ENCODE measurements at places on chromosomes 1 and 21.

GRCh38 chr1:22107126-22107525 lies 35.8 kb downstream of the WNT4 start:
- DNase-seq = no peak

DNA sequence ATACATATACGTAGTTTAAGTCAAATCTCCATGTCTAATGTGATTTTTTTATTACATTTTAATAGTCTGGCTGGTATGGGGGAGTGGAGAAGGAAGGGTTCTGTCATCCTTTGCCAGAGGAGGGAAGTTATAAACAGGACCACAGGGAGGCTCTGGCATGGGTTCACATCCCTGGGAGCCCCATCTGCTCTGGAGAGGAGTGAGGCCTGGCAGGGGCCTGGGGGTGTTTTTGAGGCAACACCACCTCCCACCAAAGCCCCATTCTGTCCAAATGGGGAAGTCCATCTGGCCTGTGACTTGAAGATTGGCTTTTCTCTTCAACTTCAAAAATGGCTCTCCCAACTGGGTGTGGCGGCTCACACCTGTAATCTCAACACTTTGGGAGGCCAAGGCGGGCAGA lies 15.8 kb downstream of the DISP3 start:
- DNase-seq = no peak

GRCh38 chr1:244436336-244437085 lies 15.2 kb downstream of the ADSS2 start:
- no peak for DNase-seq

DNA sequence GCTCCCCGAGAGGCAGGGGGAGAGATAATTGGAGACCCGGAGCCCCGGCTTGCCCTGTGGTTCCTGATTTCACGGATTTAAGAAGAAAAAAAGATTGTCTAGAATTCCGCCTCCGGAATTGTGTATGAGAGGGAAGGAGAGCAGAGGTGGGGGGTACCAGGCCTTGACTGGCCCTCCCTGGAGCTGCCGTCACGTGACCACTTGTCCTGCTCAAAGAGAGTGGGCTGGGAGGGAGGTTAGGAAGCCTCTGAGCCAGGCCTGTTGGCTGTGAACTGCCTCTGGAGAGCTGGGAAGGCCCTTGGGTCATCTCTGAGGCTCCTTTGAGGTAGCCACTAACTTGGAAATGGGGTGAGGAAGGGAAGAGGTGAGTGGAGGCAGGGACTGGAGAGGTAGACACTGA lies 106.5 kb downstream of the GRIK3 start:
- no peak for DNase-seq

DNA sequence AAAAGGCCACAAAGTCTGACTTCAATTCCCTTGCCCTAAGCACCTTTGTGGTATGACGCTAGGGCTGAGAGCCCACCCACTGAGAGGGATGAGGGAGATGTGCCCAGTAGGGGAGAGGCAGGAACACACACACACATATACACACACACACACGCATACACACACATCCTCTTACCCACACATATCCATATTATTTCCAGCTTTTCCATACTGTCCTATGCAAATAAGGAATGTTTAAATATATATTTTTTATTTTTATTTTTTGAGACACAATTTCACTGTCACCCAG lies 3.0 kb downstream of the RAB25 start:
- no peak for DNase-seq

GRCh38 chr1:205214756-205215155 lies 3.3 kb upstream of the DSTYK start:
- DNase-seq = no peak

DNA sequence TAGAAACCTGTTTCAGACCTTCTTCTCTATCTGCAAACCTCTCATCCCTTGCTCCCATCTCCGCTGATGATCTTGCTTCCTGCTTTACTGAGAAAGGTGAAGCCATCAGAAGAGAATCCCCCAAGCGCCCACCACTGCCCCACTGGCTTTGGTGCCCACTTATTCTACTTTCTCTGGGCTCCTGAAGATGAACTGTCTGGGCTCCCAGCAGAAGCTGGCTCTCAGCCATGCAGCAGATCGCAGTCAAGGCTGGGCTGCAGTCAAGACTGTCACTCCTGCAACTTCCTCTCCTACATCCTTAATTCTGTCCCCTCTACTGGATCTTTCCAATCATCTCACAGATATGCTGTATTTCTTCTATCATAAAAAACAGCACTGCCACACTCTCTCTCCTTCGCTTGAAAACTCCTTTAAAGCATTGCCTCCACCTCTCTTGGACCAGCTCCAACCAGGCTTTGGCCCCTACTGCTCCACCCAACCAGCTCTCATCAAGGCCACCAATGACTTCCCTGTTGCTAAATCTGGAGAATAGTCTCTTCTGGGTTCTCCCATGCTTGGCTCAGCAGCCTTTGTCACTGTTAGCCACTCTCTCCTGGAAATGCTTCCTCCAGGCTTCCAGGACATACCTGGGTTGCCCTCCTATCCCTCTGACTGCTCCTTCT lies 25.8 kb downstream of the TRIM62 start:
- no peak for DNase-seq

DNA sequence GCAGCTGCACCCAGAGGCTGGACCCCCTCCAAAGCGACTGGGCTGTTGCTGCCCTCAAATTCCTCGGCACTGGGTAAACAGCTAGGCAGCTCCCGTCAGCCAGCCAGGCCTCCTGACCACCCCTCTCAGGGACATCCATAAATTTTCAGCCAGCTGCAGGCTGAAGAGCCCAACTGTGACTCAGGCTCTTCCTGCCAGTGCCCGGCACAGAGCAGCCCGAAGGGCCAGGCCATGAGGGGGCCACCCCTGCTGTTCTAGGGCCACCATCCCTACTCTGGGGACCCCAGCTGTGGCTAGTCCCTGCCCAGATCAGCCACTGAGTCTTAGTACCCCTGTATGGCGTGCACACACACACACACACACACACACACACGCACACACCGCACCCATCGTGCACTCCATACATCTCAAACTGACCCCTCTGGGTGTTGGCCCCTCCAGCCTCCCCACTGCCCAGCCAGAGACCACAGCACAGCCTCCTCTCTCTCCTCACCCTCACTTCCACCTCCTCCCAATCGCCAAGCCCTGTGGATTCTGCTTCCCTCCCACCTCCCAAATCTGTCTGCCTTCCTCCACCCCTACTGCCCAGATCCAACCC lies 6.2 kb upstream of the LAPTM5 start:
- peak; percentile 65 for DNase-seq

GRCh38 chr1:108854221-108855019 lies 2.5 kb downstream of the AKNAD1 start:
- DNase-seq = no peak

DNA sequence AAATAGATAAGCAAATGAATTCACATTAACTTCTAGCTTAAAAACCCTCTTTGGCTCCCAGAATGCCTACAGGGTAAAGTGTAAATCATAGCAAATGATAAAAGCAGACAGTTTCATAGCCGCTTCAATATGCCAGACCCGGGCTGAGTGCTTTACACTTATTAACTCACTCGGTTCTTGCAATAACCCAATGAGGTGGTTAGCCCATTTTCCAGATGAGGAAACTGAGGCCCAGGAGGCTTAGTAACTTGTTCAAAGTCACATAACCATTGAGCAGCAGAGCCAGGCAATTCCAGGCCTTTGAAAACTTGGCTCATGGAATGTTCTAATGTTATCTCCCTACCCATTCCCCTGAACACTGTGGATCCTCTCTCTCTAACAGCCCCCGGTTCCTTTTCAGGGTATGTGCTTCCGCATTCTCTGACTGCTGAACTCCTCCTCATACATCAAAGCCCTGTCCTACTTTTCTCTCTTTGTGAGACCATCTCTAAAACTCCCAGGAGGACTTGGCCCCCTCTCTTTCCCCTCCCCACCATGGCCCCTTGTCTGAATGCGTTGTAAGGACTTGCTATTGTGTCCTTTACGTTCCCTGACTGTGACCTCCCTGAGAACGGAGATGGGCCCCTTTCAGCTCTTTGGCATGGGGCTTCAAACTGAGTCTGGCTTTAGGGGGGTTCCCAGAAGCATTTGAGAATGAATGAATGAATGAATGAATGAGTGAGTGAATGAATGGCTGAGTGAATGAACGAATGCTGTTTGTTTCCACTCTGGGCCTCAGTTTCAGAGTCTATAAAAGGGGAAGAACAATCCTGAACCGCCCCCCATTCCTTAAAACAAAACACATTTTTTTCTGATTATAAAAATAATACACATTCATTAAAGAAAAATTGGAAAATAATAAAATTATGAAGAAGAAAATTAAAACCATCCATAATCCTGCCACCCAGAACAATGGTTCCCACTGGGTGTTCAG lies 15.6 kb upstream of the RUNX3 start:
- no peak for DNase-seq

DNA sequence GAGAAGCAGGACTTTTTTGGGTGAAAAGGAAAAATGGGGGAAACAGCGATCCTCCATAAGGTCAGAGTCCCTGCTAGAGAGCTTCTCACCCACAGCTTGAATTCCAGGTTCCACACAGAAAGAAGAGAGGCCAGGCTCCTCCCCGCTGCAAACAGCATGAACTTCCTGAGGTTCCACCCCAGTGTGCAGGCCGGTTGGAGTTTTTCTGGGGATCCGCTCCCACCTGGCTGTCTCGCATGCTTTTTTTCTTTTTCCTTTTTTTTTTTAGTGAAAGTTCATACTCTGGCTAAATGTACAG lies 595.1 kb upstream of the ZP4 start:
- DNase-seq = no peak

- DNase-seq = no peak
These were observed 79.7 kb upstream of the CHODL start for GRCh38 chr21:18164933-18165332.

- DNase-seq = no peak
These were observed 1155.6 kb upstream of the NCAM2 start for GRCh38 chr21:19842601-19843000.

- no peak for DNase-seq
These were observed 54.7 kb downstream of the CACHD1 start for GRCh38 chr1:64524614-64525013.

- no peak for DNase-seq
These were observed 8.2 kb downstream of the NES start for GRCh38 chr1:156668801-156669637.

DNA sequence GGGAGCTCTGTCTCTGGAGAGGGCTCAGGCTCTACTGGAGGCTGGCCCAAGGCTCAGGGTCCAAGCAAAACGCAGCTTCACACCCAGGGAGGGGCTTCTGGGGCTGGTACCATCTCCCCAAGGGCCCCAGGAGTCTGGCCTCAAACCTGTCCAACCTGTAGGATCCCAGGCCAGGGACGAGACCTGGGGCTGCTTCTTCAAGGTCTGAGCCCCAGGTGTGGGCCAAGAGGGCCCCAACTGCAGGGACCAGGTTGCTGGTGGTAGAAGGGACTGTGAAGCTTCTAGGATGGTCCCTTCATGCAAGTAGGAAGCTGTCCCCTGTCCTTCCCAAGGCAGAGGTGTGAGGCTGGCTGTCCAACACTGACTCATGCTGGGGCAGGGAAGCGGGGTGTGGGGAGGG lies 7.8 kb upstream of the MMEL1 start:
- no peak for DNase-seq

DNA sequence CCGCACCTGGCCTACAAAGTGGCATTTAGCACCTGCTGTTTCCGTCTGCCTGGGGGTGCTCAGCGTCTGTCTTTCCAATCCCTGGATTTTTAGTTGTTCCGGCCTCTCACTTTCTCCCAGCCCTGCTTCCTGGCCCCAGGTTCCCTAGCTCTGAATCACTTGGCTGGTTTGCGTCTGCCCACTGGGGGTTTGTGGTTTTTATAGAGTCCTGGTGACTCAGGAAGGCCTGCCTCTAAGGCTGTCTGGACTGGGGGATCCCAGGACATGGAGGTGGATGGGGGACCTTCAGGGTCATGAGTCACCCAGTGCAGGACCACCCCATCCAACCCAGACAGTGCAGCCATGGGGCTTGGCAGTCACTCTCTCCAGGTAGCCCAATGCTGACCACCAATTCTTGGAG lies 53.5 kb downstream of the MRPL37 start:
- DNase-seq = no peak

GRCh38 chr1:56525489-56526041 lies 53.8 kb downstream of the PLPP3 start:
- DNase-seq = no peak

All from substantia nigra (tissue), 51 donors.